ENCODE measurements at places on chromosomes 7 and 10.

- DNase-seq = peak; percentile 41
These were observed 74.4 kb upstream of the PAX2 start for GRCh38 chr10:100670828-100671479.

GRCh38 chr7:8018961-8019360 lies 50.4 kb downstream of the GLCCI1 start:
- DNase-seq = no peak

- no peak for DNase-seq
These were observed 20.5 kb upstream of the GSDME start for GRCh38 chr7:24777806-24778205.

DNA sequence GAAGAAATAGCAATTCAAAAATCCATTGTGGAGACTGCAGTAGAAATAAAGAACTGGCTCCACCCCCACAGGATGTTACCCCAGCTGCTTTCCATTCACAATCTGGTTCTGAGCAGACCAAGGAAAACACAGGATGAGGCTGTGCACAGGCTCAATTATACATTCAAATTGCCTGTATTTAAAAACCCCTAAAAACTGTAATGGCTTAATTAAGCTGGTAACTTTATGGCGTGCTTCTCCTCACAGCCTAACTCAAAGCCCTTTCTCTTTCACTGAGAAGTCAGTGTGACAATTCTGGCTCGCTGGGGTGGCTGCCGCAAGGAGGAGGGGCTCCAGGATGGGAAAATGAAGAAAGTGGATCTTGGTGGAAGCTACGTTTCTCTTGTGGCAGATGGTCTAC lies 1191.1 kb downstream of the SORCS1 start:
- DNase-seq = no peak

DNA sequence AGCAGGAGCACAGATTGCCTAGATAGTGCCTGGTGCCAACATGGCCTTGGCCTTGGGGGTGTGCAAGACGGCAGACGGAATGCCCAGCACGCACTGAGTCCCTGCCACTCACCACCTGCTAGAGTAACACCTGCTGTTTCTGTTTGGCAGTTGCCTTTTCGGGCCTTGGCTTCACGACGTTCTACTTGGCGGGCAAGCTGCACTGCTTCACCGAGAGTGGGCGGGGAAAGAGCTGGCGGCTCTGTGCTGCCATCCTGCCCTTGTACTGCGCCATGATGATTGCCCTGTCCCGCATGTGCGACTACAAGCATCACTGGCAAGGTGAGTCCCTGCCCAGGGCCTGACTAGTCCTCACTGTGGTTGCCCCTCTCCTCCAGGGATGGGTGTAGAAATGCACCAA lies 118.0 kb downstream of the PLPP4 start:
- no peak for DNase-seq

GRCh38 chr7:1413936-1414639 lies 45.2 kb downstream of the MICALL2 start:
- no peak for DNase-seq

- DNase-seq = no peak
These were observed 252.8 kb downstream of the ELFN1 start for GRCh38 chr7:1922870-1923236.

- no peak for DNase-seq
These were observed 10.4 kb downstream of the ELN start for GRCh38 chr7:74038194-74038961.

- no peak for DNase-seq
These were observed 68.6 kb downstream of the FRMPD2 start for GRCh38 chr10:48205918-48206317.

DNA sequence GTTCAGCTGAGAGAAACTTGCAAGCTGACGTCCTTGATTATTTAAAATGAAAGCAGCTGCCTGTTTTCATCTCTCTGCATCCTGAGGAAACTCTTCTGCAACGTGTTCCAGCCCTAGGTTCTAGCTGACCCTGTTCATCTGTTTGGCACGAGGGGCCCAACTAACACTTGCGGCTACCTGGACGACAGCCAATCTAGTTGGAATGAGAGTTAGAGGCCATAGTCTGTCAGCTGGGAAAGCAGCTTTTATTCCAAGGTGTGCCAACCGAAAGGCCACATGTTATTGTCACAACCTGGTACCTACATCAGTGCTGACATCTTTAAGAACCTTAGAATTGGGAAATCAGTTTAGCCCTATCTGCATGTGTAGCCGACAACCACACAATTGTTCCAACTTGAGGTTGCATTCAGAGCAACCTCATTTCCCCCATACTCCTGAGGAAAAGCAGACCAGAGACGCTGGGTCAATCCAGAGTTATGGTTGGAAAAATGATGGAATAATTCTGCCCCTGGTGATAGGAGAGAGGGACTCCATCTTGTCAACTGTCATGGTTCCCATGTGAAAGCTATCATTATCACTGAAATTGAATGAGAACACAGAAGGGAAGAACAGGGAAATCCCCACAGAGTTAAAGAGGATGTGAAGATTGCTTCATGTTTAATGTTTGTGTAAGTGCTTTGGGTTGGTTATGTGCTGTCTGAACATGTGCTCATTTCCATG lies 121.6 kb downstream of the EGFR start:
- DNase-seq = no peak

DNA sequence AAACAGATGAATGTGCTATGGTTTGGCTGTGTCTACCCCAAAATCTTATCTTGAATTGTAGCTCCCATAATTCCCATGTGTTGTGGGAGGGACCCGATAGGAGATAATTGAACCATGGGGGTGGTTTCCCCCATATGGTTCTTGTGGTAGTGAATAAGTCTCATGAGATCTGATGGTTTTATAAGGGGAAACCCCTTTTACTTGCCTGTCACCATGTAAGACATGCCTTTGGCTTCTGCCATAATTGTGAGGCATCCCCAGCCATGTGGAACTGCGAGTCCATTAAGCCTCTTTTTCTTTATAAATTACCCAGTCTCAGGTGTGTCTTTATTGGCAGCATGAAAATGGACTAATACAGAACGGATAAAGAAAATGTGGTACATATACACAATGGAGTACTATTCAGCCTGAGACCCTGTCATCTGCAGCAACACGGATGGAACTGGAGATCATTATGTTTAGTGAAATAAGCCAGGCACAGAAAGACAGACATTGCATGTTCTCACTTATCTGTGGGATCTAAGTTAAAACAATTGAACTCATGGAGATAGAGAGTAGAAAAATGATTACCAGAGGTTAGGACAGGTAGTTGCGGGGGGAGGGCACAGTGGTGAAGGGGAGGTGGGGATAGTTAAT lies 587.6 kb upstream of the NRP1 start:
- DNase-seq = no peak

DNA sequence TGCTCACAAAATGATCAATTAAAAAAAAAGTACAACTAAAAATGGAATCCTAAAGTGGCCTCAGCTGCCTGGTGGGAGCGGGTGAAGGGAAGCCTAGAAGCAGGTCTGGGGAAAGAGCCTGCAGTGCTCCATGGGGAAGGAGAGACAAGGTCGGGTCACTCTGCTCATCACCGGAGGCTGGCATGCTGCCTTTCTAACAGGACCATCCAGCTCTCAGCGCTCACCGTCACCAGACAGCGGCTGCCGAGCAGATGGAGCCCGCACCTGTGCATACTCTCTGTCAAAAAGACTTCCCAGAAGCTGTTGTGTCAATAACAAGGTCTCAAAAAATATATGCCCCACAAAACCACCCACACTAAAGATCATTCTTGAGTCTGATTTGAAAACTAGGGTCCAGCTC lies 112.8 kb downstream of the BAMBI start:
- no peak for DNase-seq

DNA sequence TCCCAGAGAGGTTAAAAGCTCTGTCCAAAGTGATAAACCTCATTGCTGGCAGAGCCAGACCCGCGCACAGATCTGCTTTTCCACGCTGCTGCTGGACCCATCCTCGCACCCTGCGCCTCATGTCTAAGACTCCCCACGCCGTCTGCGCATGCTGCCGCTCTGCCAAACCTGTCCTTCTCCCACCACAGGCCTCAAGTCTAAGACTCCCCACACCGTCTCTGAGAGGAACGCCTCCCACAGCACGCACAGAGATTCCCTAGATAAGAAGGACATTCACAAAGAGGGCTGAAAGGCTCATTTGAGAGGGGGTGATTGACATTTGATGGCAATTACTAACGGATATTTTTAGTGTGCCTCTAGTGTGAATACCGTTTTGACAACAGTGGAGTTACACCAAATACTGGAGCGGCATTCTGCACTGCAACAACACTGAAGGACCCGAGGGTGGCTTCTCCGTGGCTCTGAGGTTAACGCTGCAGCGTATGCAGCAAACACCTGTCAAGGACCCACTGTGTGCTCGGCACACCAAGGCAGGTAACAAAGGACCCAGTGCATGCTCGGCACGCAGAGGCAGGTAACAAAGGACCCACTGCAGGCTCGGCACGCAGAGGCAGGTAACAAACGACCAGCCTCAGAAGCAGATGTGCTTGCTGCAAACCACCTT lies 231.4 kb downstream of the DNAJB6 start:
- DNase-seq = no peak

DNA sequence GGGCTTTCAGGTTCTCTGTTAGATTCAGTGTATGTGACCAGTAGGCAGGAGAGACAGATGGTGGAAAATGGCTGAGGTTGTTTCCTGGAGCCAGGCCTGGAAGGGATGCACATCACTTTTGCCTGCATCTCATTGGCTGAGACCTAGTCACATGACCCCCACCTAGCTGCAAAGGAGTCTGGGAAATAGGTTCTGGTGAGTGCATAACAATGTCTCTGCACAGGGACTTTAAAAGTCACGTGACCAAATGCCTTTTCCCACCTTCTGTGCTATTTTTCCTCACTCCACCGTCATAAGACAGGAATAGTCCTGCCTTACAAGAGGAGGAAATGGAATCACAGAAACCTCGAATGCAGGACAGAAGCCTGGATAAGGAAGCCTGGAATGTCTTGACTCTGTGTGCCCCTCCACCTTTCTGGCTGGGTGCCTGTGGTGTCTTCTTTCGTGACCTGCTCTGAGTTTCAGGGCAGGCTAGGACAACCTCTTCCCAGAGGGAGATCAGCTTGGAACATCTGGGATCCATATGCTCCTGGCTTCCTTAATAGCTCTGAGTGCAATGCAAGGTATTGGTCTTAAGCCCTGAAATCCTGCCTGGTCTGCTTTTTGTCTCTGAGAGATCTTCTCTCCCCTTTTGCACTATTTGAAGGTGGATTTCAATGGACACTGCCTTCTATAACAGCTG lies 139.9 kb upstream of the ZNF438 start:
- DNase-seq = no peak

DNA sequence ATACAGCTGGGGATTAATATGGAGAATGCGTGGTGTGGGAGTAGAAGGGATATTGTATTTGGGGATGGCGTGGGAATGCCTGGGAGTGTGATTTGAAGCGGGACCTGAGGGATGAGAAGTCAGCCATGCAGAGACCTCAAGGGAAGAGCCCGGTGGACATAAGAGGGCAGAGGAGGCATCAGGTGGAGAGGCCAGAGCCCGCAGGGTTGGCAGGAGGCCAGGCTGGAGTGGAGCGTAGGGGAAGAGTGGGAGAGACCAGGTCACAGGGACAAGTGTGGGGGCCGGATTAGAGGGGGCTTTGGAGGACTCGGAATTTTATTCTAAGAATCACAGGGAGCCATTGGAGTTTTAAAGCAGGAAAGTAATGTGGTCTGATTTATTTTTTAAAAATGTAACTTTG lies 2.0 kb downstream of the NDUFB2 start:
- no peak for DNase-seq

- no peak for DNase-seq
These were observed 5.2 kb upstream of the ARHGAP22 start for GRCh38 chr10:48609899-48610584.

DNA sequence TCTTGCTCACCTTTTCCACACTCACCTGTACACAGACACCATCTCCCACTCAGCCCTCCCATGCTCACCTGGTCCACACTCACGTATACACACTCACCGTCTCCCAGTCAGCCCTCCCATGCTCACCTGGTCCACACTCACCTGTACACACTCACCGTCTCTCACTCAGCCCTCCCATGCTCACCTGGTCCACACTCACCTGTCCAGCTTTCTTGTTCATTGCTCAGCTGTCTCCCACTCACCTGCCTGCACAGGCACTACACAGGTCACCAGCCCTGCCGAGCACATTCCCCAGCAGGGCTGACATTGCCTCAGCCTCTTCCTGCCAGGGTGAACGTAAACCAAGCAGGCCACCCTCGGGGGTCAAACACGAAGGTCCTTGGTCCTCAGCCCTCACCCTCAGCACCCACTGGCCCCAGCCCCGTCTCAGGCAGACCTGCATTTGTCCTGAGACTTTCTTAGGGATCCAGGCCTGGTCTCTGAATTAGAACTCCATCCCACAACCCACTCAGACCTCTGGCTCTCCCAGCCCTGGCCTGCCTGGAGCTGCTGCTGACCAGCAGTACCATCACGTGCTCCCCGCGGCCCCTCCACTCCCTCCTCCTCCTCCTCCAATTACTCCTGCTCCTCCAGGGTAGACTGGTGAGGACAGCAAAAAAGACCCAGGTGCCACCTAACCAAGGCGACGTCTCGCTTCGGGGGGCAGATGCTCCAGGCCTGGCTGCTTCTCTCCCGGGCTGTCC lies 12.8 kb upstream of the DNAAF5 start:
- DNase-seq = no peak

- no peak for DNase-seq
These were observed 768 bp downstream of the CHCHD2 start for GRCh38 chr7:56105508-56105907.

DNA sequence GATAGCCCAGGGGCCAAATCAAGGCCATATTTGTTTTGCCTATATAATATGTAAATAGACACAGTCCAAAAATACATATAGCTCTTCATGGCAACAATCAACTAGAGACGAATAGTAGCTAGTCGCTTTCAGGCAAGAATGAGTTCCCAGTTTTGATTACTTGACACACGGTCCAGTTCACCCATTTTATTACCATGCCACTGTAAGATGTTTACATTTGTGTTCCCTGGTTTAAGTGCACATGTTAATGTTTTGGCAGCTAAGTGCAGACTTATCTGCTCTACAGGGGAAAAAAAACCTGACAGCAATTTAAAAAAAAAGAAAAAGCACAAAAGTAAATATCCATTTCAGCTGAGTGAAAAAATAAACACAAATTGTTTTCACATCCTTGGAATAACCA lies 213.1 kb downstream of the TPK1 start:
- DNase-seq = no peak

DNA sequence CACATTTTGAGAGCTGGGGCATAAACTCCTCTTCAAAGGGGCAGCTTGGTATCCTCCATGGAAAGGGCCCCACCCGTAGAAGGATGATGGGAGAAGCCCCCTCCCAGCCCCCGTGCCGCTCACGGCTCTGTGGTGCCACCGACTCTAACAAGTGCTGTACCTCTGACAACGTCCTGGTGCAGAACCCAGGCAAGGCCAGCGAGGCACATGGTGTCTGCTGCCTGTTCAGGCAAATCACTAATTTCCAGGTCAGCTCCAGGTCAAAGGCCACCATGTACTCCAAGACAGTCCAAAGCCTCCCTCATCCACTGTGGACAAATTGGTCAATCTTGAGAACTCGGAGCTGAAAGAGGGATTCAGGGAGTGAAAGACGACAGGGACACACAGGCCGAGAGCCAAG lies 11.4 kb upstream of the CNPY1 start:
- DNase-seq = no peak

GRCh38 chr7:23345601-23346000 lies 46.5 kb downstream of the MALSU1 start:
- DNase-seq = no peak

- no peak for DNase-seq
These were observed 231.8 kb downstream of the AHR start for GRCh38 chr7:17530244-17530643.
